ENCODE measurements at places on chromosomes 13 and 19.

GRCh38 chr13:35857769-35858168 lies 273.4 kb downstream of the DCLK1 start:
- no peak for DNase-seq

DNA sequence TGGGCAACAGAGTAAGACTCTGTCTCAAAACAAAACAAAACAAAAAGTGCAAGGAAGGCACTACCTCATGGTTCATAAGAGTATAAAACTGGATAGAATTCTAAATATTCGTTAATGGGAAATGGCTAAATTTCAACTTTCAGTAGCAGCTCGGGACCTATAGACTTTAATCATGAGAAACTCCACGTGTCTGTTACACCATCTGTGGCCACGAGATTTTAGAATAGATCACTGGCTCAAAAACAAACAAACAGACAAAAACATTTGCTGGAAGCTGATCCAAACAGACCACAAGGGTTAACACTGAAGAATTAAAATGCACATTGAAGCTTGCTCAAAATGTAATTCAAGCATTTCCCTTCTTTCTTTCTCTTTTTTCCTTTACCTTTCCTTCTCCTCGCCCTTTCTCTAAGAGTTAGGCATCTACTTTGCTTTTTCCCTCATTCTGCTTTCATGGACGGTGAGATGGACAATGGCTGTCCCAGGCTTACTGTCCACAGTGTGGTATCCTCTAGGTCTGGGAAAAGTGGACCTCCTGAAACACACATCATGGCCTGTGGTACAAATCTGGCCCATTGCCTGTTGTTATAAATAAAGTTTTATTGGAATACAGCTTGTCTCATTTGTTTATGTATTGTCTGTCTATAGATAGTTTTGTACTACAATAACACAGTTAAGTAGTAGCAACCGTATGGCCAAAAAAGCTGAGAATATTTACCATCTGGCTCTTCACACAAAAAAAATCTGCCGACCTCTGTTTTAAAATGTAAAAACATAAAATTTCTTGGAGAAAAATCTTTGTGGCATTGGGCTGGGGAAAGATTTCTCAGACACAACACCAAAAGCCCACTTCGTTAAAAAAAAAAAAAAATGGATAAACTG lies 10.3 kb downstream of the ELAVL1 start:
- no peak for DNase-seq

DNA sequence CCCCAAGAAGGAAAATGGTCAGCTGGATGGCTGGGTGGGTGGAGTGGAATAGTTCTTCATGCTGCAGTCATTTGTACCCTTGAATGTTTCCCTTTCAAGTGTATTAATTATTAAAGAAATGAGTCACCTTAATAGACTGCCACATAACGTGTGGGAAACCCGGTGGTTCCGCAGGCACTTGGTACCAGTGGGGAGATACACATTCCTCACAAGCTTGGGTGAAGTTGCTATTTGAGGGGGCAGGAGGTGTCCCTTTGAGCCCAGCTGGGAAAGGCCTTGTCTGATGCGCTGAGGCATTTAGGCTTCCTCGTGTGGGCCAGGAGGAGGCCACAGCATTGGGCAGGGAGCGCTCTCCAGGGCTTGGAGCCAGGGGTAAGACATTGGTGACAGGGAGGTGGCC lies 57.7 kb downstream of the ATP8A2 start:
- no peak for DNase-seq

GRCh38 chr13:75788481-75788981 lies 152.4 kb downstream of the LMO7 start:
- no peak for DNase-seq

GRCh38 chr19:11047866-11048265 lies 41.4 kb upstream of the LDLR start:
- DNase-seq = no peak

GRCh38 chr19:19501798-19502197 lies 13.6 kb downstream of the TSSK6 start:
- DNase-seq = no peak

DNA sequence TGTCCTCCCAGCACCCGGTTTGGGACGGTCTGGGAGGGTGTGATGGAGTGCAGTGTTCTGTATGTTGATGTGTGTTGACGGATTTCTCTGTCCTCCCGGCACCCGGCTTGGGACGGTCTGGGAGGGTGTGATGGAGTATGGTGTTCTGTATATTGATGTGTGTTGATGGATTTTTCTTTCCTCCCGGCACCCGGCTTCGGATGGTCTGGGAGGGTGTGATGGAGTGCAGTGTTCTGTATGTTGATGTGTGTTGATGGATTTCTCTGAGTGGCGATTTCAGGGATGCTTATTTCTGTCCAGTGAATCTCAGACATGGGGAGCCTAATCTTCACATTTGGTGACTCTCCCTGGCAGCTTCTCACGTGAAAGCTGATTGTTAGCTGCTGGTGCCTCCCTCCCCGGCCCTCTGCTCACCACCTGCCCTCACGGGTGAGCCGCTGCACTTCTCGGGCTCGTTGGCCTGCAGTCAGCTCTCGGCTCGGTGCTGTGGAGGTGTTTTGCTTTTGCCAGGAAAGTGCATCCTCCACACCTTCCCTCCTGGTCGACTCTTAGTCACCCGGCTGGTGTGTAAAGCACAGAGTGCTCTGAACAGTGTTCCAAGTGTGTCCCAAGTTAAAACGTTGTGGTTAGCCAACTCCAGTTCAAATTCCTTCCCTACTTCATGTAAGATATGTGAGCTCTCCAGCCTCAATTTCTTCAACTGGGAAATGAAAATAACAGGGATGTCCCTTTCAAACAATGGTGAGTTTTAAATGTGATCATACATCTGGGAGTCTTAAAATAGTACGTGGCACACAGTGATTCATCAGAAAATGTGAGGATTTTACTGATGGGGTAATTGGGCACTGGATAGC lies 54.6 kb downstream of the ATP11A start:
- DNase-seq = no peak

GRCh38 chr13:38688674-38689073 lies 1.8 kb downstream of the FREM2 start:
- DNase-seq = no peak

- DNase-seq = no peak
These were observed 6.3 kb downstream of the TPGS1 start for GRCh38 chr19:513368-514165.

DNA sequence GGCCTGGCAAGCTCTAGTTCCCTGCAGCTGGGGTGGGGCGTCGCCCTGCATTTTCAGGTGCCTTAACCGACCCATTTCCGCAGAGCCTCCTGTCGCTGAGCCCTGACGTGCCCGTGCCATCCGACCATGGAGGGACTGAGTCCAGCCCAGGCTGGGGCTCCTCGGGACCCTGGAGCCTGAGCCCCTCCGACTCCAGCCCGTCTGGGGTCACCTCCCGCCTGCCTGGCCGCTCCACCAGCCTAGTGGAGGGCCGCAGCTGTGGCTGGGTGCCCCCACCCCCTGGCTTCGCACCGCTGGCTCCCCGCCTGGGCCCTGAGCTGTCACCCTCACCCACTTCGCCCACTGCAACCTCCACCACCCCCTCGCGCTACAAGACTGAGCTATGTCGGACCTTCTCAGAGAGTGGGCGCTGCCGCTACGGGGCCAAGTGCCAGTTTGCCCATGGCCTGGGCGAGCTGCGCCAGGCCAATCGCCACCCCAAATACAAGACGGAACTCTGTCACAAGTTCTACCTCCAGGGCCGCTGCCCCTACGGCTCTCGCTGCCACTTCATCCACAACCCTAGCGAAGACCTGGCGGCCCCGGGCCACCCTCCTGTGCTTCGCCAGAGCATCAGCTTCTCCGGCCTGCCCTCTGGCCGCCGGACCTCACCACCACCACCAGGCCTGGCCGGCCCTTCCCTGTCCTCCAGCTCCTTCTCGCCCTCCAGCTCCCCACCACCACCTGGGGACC lies 1.2 kb downstream of the ZFP36 start:
- no peak for DNase-seq

DNA sequence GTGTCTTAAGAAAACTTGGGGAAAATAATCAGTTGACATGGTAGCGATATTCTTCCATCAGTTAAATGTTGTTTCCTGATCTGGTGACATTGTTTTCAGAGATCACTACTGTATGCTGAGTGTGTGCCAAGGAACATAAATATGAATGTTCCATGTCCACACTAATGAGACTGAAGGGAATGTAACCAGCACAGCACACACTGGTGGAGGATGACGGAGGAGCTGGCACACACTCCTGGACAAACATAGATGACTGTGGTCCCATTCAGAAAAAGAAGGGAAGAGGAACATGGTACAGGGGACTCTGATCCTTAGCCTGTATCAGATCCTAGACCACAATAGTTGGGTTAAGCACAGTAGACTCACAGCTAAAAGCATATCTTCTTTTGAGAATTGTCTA lies 574.8 kb downstream of the MYO16 start:
- DNase-seq = no peak

GRCh38 chr19:32916969-32917615 lies 47.5 kb upstream of the SLC7A9 start:
- DNase-seq = no peak

DNA sequence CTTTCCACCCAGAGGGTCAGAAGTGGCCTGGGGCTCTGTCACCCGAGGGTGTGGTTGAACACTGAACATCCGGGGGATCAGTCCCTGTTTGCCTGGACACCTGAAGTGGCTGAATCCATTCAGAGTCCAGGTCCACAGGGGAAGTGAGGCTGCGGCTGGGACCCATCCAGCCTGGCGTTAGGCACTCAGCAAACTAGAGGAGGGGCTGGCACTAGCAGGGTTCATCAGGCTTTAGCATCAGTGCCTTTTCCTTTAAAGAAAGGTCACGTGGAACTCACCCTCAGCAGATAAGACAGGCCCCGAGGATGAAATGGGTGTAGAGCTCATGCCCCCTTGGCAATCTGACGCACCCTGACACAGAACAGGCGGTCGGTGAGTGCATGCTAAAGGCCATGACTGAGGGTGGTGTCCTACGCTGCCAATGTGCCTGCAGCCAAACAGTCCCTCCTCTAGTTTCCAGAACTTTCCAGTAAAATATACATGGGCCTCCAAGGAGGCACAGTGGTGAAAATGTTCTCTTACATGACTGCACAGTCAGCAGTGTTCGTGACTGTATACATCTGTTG lies 72.4 kb upstream of the ARHGEF7 start:
- DNase-seq = no peak

- DNase-seq = no peak
These were observed 12.9 kb downstream of the MIPEP start for GRCh38 chr13:23876265-23876664.

- DNase-seq = no peak
These were observed 172.8 kb downstream of the DNAJC15 start for GRCh38 chr13:43196086-43196621.

- no peak for DNase-seq
These were observed 3.8 kb upstream of the SLC6A16 start for GRCh38 chr19:49328741-49329140.

DNA sequence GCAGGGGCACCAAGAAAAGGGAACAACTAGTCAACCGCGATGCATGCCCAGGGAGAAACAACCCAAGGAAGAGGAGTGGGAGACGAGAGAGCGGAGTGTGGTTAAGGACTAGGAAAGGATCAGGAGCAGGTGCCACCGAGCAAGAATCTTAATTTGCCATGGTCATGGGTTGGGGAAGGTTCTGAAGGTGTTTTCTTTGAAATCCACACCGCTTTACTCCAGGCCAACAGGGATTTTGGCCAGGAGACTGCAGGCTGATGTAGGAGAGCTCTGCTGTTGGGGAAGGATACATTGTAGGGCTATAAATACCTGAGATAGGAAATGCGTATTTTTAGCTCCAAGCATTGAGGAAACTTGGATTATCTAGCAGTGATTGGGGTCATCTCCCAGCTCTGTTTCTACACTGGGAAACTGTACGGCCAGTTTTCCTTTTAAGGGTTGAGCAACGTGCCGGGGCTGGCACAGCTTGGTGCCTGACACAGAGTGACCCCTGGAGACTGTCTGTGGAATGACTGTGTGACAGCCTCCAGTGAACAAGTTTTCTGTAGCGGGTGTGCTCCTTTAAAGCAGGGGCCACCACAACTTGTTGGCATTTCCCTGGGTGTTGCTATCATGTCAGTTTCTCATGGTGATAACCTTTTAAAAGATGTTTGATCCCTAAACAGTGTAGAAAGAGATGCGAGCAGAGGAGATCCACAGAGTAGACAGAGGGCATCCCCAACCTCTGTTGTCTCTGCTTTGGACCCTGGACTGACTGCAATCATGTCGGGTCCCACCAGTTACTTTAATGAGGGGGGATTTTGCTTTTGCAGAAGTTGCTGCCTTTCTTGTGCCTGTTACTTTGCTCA lies 34.3 kb downstream of the ZNF536 start:
- DNase-seq = no peak

DNA sequence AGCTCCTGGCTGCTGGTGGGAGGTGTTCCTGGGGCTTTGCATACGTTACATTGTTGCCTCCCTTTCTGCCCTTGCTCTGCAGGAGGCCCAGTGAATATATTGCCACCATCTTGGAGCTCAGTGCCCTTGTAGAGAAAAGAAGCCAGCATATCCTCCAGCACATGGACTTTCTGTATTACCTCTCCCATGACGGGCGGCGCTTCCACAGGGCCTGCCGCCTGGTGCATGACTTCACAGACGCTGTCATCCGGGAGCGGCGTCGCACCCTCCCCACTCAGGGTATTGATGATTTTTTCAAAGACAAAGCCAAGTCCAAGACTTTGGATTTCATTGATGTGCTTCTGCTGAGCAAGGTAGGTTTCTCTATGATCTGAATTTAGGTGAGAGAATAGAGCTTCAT lies 10.5 kb downstream of the CYP4F12 start:
- no peak for DNase-seq

GRCh38 chr13:48994706-48995105 lies 19.0 kb downstream of the FNDC3A start:
- no peak for DNase-seq

DNA sequence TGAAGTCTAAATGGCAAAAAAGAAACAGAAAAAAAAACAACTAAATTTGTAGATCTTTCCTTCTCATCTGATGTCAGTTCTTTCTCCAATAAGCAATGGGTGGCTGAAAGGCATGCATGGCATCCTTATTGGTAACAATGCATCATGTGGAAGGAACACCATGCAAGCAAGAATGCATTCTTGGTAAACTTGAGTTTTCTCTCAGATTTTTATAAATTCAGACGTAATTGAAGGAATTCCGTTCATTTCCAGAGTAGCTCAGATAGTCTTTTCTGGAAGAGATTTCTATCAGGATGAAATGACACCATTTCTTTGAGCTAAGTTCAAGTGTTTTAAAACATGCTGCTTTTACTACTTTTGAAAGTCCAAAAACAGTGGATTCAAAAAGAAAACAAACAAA lies 373.0 kb downstream of the COG6 start:
- no peak for DNase-seq

- no peak for DNase-seq
These were observed 93.2 kb upstream of the C1QTNF9B start for GRCh38 chr13:23990455-23990854.
